Stimulated activated CD8-positive, alpha-beta memory T cell treated with anti-CD3 and anti-CD28 coated beads, Interleukin-4, amount 100 ng/mL, for 1 hour (primary cell): ENCODE measurements at places on chromosomes 1 and 21.

- no peak for DNase-seq
Observed at GRCh38 chr1:115761601-115762302, 6.8 kb downstream of the CASQ2 start.

- DNase-seq = no peak
Observed at GRCh38 chr1:107633596-107633995, 331.4 kb downstream of the VAV3 start.

DNA sequence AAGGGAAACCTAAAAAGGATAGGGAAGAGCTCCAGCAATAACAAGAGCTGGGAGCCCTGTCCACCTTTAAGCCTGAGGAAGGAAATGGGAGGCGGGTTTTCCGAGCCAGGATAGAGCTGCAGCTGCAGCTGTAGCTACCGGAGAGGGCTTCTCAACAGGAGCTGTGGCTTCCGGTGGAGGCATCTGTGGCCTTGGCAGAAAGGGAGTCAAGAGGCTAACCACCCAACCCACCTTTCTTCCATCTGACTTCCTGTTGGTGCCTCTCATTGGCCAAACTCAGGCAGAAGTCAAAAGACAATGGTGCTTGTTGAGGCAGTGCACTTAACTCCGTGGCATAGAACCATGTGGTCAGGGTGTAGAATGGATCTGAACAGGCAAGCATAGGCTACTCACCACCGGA is 313.1 kb upstream of the DAB1 start:
- no peak for DNase-seq

DNA sequence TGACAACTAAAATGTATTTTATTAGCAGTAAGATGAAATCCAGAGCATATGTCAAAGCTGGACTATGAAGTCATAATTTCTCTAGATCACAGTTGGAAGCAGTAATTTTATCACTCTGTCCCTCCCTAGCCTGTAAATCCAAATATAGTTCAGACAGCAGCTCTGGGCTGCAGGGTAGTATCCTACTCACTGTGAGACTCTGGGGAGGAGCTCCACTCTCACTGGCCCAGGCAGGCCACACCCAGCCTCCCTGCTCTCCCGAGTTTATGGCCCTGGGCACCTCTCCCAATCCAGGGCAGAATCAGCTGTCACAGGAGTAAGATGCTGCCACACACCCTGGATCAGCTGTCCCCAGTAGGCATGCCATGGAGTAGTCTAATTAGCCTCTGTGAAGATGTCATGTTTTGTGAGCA is 131.1 kb downstream of the HLCS start:
- DNase-seq = no peak

- no peak for DNase-seq
Observed at GRCh38 chr1:193549081-193549480, 362.7 kb upstream of the B3GALT2 start.

DNA sequence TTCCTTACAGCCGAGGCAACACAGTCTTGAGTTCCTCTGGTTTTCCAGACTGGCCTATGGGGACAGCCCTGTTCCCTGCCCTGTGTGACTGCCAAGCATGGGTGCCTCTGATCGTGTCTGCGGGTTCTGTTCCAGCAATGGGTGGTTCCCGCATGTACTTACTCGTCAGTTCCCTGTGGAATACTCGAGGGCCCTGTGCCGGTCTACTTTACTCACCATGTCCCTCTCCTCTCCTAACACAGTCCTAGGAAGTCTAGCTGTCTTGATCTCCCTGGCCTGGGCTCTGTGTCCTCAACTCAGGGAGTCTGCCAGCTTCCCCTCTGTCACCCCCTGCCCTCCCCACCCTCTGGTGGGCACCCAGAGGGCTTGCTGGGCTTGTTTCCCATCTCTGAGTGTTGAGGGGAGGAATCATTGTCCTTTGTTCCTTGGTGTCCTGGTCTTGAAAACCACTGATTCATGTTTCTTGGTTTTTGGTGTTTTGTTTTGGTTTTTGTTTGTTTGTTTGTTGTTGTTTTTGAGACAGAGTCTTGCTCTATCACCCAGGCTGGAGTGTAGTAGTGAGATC is 36.0 kb downstream of the TRAPPC10 start:
- no peak for DNase-seq

- DNase-seq = no peak
Observed at GRCh38 chr1:228018125-228018398, 11.3 kb downstream of the WNT3A start.
